ENCODE measurements at places on chromosomes 3 and 15. TPM values are rescaled to one million over a fixed set of nuclear protein-coding genes. Genes with fewer than 3 reads are reported as not detected.

The PPM1L gene
- polyA plus RNA-seq: 0.49 TPM

The PLCH1 gene
- polyA plus RNA-seq: not detected

The ATP2B2 gene
- not detected for polyA plus RNA-seq

The RLBP1 gene
- not detected for polyA plus RNA-seq

The ASB7 gene
- 14.4 TPM for polyA plus RNA-seq

The LYZL4 gene
- not detected for polyA plus RNA-seq

The NISCH gene
- 17.6 TPM for polyA plus RNA-seq

The CCDC54 gene
- polyA plus RNA-seq: not detected

The OR5K2 gene
- polyA plus RNA-seq: not detected

The CHRFAM7A gene
- not detected for polyA plus RNA-seq

The PYGO1 gene
- not detected for polyA plus RNA-seq

The COL6A6 gene
- not detected for polyA plus RNA-seq

The THAP10 gene
- polyA plus RNA-seq: not detected

The C3orf18 gene
- polyA plus RNA-seq: 3.6 TPM

The IRAK2 gene
- 12.2 TPM for polyA plus RNA-seq

The DNAH12 gene
- polyA plus RNA-seq: not detected

The SETD2 gene
- 7.0 TPM for polyA plus RNA-seq

The RAB6B gene
- polyA plus RNA-seq: not detected

The SNX4 gene
- polyA plus RNA-seq: 29.3 TPM

The USP8 gene
- 73.9 TPM for polyA plus RNA-seq

The WDR49 gene
- not detected for polyA plus RNA-seq

The LYSMD2 gene
- polyA plus RNA-seq: 84.6 TPM

The FILIP1L gene
- polyA plus RNA-seq: 0.96 TPM

The GOLGA6A gene
- not detected for polyA plus RNA-seq

The CYP1A2 gene
- not detected for polyA plus RNA-seq

The TLR9 gene
- polyA plus RNA-seq: 4.1 TPM

The NPAP1 gene
- polyA plus RNA-seq: not detected

The MAGEL2 gene
- polyA plus RNA-seq: not detected

The CRABP1 gene
- polyA plus RNA-seq: not detected

The SAXO2 gene
- polyA plus RNA-seq: 24.0 TPM

The EOMES gene
- not detected for polyA plus RNA-seq

The LAMB2 gene
- not detected for polyA plus RNA-seq

The ZNF280D gene
- 17.8 TPM for polyA plus RNA-seq

The HIGD2B gene
- polyA plus RNA-seq: not detected

The UBAP1L gene
- 0.52 TPM for polyA plus RNA-seq

The ARGFX gene
- polyA plus RNA-seq: not detected

The LIPH gene
- not detected for polyA plus RNA-seq

The IL17RE gene
- polyA plus RNA-seq: not detected

The TGM5 gene
- polyA plus RNA-seq: not detected

The BTLA gene
- polyA plus RNA-seq: 109 TPM

The PLA2G4D gene
- polyA plus RNA-seq: not detected

The C2CD4A gene
- polyA plus RNA-seq: not detected

The PRSS50 gene
- not detected for polyA plus RNA-seq

The ATG3 gene
- 99.2 TPM for polyA plus RNA-seq

The MKRN2OS gene
- polyA plus RNA-seq: not detected

The ANKRD34C gene
- polyA plus RNA-seq: not detected

The ROBO2 gene
- not detected for polyA plus RNA-seq

The KNG1 gene
- polyA plus RNA-seq: not detected

The SEMA5B gene
- polyA plus RNA-seq: not detected

The NMNAT3 gene
- 4.5 TPM for polyA plus RNA-seq

The HHLA2 gene
- polyA plus RNA-seq: not detected

The CHCHD6 gene
- polyA plus RNA-seq: 10.6 TPM

The ZKSCAN7 gene
- polyA plus RNA-seq: 3.4 TPM

The ASB14 gene
- 0.55 TPM for polyA plus RNA-seq

The GABPB1 gene
- 67.8 TPM for polyA plus RNA-seq

The PIGZ gene
- polyA plus RNA-seq: 0.45 TPM

The AMIGO3 gene
- polyA plus RNA-seq: 0.77 TPM

The ANKRD63 gene
- not detected for polyA plus RNA-seq

Measured in naive B cell (primary cell).